Fibroblast of skin of left biceps (primary cell): ENCODE measurements at places on chromosomes 11 and 22.

DNA sequence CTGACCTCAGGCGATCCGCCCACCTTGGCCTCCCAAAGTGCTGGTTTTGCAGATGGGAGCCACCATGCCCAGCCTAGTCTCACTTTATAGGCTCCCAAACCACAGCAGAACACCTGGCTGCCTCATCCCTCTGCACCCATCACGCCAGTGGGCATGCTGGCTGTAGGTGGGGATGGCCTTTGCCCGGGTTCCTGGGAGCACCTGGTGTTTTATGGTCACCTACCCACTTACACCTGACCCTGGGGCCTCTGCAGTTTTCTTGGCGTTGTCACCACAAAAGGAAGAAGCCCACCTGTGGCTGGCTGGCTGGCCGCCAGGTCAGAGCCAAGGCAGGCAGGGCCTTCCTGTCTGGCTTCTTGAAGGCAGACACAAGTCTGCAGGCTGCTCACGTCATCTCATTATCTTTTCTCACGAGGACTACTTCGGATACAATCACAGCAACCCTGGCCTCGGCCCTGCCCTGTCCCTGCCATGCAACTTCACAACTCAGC, 8.2 kb downstream of the RRP7A start:
- DNase-seq, result no peak

- peak; percentile 50 for DNase-seq
Observed at GRCh38 chr22:45201678-45202332, 38.1 kb downstream of the NUP50 start.

GRCh38 chr11:119414734-119415133, 8.2 kb downstream of the THY1 start:
- DNase-seq, result no peak

DNA sequence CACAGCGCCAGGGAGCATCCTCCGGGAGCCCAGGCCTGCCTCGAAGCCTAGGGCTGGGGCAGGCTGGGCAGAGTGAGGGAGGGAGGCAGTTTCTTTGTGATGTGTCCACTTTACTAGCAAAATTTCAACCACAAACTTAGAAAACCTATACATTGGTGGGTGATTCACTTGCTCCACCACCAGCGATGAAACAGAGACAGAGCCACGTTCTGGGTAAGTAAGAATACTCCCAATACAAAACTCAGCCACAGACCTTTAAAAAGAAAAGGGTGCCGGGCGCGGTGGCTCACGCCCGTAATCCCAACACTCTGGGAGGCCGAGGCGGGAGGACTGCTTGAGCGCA, 22.3 kb downstream of the CDKN1C start:
- no peak for DNase-seq

DNA sequence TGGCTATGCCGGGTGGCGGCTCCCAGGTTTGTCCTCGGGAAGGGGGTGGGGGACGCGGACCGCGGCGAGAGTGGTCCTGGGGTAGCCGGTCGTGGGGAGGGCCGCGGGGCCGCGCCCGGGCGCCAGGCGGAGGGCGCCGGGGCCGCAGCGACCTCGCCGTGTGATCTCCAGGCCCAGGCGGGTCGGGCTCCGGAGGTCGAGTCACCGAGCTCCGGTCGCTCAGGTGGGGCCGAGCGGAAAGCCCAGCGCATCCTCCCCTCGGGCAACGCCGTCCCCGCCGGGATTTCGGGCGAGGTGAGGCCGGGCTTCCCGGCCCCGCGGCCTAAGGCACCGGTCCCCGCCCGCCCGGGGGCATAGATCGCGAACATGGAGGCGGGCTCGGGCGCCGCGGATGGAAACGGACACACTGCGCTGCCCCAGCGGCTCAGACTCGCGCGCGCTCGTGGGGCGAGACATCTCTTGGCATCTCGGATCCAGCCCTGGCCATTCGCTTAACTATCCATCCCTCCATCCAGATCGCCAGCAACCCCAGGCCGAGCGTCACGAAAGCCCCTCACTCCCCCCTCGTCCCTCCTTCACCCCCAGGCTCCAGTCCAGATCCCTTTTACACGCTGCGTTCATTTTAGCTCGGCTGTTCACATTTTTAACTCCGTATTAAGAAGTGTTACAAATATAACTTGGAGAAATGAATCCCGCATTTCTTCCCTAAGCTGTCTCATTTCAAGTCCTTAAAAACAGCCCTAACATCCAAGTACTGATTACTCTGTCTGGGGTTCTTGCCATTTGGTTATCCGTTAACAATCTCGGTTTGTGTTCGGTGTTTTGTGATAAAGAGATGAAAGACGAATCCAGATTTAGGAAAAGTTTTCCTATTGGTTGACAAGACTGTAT, 460 bp downstream of the ZC3H12C start:
- DNase-seq, result no peak

DNA sequence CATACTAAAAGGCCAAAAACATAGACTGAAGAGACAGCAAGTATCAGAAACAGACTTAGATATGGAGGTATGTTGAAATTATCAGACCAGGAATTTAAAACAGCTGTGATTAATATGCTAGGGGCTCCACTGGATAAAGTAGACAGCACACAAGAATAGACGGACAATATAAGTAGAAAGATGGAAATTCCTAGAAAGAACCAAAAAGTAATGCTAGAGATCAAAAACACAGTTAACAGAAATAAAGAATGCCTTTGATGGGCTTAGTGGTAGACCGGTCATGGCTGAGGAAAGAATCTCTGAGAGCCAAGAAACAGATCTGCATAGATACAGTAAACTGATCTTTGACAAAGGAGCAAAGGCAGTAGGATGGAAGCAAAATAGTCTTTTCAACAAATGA, 250.2 kb downstream of the SWAP70 start:
- DNase-seq, result peak; percentile 47

- DNase-seq, result no peak
Observed at GRCh38 chr11:129910360-129910759, 15.0 kb upstream of the NFRKB start.

DNA sequence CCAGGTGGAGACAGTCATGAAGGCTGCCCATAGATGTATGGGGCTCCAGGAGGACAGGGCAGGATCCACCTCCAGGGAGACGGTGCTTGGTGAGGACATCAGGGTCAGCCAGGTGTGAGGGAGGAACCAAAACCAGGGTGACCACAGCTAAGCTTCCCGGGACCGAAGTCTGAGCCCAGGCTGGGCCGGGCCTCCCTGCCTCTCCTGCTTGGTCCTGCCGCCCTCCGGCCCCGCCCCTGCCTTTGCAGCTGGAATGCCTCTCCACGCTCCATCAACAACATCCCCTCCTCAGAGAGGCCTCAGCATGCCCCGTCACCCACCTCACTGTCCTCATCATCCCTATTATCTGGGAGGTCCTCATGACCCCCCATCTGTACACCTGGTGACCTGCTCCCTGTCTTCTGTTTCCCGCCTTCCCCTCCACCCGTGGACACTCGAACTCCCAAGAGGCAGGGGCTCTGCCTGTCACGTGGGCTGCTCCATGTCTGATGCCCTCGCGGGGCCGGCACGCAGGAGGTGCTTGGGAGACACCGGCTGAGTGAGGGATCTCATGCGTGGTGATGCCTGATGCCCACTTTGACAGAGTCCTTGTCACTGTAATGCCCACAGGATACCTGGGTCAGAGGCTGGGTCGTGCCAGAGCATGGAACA, 59.4 kb downstream of the RTL6 start:
- DNase-seq, result no peak

DNA sequence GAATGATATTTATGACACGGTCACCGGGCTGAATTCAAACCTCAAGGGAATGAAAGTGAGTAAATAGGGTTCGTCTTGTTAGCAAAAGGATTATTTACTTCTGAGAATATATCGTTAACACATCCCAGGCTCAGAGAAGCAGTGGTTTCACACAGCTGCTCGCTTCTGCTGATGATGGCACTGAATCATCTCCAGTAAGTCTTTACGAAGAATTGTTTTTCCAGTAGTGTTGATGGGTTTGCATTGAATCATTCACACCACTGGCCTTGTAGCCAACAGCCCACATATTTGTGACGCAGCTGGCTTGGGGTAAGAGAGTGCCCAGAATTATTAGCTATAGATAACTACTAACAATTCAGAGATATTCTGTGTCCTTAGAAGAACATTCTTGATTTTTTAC, 236.3 kb downstream of the CADM1 start:
- peak; percentile 27 for DNase-seq

GRCh38 chr11:82045748-82046457, 687.8 kb downstream of the FAM181B start:
- peak; percentile 13 for DNase-seq

DNA sequence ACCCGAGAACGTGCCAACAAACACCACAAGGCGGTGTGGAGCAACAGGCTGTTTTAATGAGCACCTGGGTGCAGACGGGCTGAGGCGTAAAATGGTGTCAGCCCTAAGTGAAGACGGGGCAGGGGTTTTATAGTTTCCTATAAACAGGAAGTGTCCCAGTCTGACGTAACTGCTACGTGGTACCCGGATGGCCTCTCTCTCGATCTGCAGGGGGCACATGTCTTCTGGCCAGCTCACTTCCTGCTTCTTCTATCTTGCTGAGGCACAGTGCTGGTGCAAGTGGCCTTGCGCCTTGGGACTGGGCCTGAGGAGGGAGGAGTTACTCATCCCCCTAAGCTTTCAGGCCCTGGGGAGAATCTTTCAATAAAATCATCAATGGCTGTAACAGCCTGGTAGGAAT, 20.9 kb downstream of the OOSP3 start:
- DNase-seq, result no peak

DNA sequence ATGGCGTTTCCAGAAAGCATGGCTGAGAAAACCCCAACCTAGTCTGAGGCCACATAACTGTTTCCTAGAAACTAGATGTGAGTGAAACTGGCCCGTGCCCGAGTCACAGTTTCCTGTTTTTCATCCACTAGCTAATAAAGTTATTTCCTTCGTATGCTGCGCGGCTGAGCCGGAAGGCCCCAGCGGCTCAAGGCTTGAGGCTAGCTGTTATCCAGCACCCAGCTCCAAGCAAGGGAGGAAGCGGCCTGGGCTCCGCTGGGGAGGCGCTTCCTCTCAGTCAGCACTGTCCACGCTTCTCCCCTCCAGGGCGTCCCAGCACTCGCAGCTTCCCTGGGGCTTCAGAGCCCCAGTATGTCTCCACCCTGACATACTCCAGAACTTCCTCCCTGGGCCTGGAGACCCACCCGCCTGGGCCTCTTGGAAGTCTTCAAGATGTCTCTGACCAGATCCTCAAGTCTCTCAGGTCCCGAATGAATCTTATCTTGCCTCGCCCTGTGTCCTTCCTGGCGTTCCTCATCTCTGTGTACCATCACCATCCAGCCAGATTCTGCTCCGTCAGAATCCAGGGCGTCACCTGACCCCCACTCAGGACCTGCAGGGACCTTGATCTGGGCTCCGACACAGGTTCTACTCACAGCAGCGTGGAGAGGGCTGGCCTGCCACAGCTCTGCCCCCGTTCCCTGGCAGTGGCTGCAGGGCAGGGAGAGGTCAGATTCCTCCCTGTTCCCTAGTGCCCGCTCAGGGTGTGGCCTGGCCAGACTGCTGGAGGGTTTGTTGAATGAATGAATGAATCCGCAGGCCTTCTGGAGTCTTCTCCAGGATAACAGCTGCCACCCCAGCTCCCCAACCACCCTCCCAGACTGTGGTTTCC, 81.9 kb downstream of the LRRC32 start:
- DNase-seq, result no peak

GRCh38 chr11:1777737-1778136, 14.0 kb upstream of the CTSD start:
- no peak for DNase-seq

DNA sequence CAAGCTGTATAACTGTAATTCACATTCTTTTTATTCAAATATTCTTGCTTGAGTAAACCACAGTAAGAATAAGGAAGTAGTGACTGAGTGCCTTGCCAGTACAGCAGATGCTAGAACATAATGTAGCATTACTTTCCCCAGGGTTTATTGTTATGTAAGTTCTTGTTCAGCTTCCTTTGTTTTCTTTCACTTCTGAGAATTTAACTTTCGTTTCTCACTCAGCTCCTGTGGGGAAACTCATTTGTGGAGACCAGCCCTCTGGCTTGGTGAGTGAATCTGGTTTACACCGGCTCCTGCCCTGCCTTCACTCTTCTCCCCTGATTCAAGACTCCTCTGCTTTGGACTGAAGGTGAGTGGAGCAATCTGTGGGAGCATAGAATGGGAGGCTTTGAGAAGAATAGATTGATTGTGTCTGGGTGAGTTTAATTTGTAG, at the start of gene TRIM22:
TRIM22 (plus strand) TSS at position 240 of the 433 bp plus-strand sequence. CDS start 6,443 bp downstream, outside the sequence.
- DNase-seq, result peak; percentile 41

DNA sequence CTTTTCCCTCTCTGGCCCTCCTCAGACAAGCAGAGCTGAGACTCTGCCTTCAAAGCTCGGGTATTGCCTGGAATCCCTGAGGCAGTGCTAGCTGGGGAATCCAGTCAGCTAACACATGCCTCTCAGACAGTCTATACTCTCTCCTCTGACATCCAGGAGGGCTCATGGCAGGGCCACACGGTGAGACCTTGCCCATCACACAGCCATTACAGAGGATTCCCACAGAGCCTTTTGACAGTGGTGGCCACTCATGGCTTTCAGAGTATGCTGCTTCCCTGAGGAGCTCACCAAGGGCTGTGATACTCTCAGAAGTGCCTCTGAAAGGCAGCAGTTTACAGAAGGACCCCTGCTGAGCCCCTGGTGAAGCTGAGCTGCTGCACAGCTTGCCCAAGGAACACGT, 165.3 kb downstream of the RRAS2 start:
- DNase-seq, result no peak

- no peak for DNase-seq
Observed at GRCh38 chr11:95788921-95789505, 569 bp downstream of the FAM76B start.

DNA sequence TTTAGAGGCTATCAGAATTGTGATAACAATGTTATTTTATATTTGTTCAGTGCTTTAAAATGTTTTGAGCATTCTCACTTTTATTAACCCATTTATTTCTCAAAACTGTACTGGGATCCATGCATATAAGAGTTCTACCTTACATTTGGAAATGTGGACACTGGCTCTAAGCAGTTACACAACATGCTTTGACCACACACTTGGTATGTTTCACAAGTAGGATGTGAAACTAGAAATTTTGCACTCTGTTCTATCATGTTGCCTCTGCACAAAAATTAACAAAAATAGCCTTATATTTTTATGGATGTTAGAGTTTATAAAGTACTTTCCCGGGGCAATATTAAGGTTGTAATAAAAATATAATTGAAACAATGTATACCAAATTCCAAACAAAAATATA, 126.9 kb upstream of the CHORDC1 start:
- no peak for DNase-seq

- no peak for DNase-seq
Observed at GRCh38 chr22:45638834-45639746, 32.5 kb upstream of the ATXN10 start.

GRCh38 chr11:119144825-119145486, 3.9 kb upstream of the ABCG4 start:
- no peak for DNase-seq

- no peak for DNase-seq
Observed at GRCh38 chr11:127110542-127110941, 110.0 kb upstream of the KIRREL3 start.

- DNase-seq, result no peak
Observed at GRCh38 chr11:86954269-86955110, 705 bp downstream of the FZD4 start.

- no peak for DNase-seq
Observed at GRCh38 chr11:125953401-125953935, 7.6 kb downstream of the VSIG10L2 start.

DNA sequence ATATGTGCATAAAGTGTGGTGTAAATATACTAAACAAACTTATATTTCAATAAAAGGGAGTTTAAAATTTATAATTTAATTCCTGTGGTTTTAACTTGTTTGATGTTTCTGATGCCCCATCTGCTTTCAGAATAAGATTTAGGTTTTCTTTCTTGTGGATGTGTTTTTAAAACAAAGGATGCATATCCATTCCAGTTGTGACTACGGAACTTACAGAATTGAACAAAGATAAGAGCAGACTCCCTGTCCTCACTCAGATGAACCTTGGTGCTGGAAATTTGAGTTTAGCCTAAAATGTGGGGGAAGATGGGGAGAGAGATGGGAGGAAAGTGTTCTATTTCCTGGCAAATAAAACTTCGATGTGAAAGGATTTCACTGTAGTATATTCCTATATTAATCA, 2.5 kb downstream of the FJX1 start:
- no peak for DNase-seq
